ENCODE measurements at places on chromosomes 2 and 18. TPM values are rescaled to one million over a fixed set of nuclear protein-coding genes. Genes with fewer than 3 reads are reported as not detected.

Gene LYG2
- not detected for polyA plus RNA-seq

Gene ASTL
- 0.48 TPM for polyA plus RNA-seq

Gene SERPINB4
- not detected for polyA plus RNA-seq

Gene KCNE4
- polyA plus RNA-seq, result not detected
